ENCODE measurements at places on chromosomes 16 and 17.

- DNase-seq, result no peak
These were observed 394.3 kb downstream of the CDH13 start for GRCh38 chr16:83021045-83021444.

GRCh38 chr16:60407606-60408005 is 1628.6 kb downstream of the CDH8 start:
- no peak for DNase-seq

DNA sequence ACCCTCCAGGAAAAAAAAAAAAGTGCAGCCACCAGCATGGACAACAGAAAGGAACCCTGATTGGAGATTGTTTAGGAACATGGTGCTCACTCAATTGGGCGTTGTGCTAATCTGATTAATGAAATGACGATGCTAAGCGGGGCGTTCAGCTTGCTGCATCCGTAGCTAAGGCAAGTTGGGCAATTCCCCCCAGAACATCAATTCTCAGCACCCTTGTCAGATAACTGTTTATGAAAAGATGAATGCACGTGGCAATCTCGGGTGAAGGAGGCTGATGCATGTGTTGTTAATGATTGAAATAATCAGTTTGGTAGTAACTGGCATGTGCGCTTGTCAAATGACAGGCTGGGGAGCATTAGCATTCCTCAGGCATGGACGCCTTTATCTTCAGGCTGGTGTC is 57.0 kb downstream of the HS3ST3A1 start:
- DNase-seq, result no peak

DNA sequence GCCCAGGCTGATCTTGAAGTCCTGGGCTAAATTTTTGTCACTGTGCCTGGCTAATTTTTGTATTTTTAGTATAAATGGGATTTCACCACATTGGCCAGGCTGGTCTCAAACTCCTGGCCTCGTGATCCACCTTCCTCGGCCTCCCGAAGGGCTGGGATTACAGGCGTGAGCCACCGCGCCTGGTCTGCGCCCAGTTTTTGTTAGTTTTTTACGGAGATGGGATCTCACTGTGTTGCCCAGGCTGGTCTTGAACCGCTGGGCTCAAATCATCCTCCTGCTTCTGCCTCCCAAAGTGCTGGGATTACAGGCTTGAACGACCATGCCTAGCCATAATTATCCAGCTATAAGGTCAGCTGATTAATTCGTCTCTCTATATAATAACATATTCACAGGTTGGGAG is 2.7 kb upstream of the CEMP1 start:
- no peak for DNase-seq

DNA sequence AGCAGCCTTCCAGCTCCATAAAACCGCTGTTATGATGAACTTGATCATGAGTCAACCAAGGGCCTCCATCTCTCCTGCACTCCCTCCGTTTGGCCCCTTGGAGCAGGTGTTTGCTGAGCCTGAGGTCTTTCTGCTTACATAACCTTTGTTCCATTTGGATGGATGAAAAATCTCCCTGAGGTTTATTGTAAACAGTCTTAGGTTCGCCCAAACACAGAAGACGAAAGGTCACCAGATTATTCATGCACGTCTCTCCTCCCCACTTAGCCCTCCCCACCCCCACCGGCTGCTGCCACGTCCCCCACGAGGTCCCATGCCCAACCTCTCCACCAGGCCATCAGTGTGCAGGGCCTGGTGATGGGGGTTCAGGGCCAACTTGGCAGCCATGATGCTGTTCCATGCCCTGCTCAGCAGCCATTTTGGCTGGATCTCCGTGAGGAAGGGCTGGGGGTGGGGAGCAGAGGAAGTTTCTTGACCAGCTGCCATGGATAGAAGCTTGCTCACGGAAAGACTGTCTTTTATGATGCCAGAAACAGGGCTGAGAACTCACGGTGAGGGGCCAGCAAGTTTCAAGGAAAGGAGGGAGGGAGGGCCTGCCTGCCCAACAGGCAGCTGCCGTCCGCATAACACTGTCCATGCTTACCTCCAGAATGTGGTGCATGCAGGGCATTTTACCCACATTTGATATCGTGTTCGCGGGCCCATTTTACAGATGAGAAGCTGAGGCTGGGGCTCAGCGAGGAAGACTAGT is 47.8 kb upstream of the FOXF1 start:
- no peak for DNase-seq

GRCh38 chr17:63988741-63989621 is 9.2 kb upstream of the PRR29 start:
- no peak for DNase-seq

All from activated naive CD8-positive, alpha-beta T cell treated with anti-CD3 and anti-CD28 coated beads, Interleukin-2, amount 50 U/mL, for 16 hours (primary cell).